ENCODE measurements at places on chromosomes 12 and 14.

DNA sequence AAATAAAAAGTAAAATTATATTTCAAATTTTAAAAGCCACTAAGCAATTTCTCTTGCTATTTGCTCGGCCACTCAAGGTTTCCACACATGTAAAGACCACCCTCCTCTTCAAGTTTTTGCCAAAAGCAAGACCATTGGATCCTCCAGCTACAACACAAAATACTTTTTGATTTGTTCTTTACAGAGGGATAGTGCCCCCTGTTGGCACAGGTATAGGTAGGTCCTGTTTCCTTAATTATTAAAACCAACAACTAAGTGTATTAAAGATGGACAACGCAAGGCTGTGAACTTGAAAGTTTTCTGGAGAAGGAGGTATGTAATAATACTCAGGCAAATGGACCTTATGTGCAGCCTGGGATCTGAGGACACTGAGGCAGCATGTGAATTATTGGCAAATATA, 23.8 kb downstream of the ATP6V1D start:
- no peak for DNase-seq

DNA sequence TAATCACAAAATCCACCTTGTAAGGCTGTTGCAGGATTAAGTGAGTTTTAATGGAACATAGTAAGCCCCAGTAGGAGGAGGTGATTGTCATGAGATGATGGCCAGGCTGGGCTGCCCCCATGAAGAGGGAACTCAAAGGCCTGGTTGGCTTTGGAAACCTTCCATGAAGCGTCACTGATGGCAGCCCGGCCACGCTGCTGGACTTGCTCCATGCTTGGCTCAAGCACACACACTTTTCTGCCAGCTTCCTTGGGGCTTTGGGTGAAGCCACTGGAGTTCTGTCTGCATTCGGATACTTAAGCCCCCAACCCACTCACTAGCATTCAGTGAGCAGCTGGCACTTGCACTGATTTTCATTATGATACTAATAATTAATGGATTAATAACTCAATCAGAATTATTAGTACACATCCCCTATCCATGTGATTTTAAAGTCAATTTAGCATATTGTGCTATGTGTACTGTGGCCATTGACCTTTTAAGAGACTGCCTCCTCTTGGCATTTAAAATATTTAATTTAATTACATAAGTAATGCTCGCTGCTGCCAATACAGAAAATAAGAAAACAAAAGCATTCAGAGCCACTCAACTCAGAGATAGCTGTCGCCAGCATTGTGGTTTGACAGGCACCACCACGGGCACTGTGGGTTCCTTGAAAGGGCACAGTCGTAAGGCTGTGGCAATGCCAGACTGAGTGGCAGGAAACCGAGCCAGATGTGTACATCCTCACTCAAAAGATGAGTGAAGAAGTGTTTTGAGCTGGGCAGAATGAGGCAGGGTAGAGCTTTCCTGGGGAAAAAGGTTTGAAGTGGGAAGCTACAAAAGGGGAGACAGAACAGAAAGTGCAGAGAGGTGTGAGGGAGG, 15.9 kb downstream of the KRT85 start:
- no peak for DNase-seq

- no peak for DNase-seq
Observed at GRCh38 chr14:54570631-54571415, 3.9 kb downstream of the SAMD4A start.

- DNase-seq, result no peak
Observed at GRCh38 chr14:91108941-91109611, 4.8 kb upstream of the DGLUCY start.

DNA sequence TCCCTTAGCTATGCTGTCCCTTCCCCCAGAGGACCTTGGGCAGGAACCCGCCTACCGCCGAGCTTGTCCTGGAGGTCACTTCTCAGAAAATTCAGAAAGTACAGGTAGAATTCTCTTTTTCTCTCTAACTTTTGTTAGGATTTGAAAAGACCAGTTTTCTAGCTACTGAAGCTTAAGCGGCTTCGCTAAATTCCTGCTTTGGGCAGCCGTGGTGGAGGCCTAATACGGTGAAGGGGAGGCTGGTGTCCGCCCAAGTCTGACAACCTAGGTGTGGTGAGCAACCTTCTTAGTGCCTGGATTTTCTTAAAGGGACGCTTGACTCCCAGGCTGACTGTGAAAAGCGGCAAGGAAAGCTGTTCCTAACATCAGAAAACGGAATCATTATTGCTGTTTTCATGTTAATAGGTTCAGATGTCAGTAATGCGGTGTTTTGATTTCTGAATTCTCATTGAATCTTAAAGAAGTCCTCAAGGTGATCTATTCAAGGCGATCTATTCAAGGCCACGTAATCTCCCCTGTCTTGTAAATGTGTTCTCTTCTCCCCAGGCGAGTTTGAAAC, 835 bp downstream of the FGD4 start:
- DNase-seq, result peak; percentile 76

DNA sequence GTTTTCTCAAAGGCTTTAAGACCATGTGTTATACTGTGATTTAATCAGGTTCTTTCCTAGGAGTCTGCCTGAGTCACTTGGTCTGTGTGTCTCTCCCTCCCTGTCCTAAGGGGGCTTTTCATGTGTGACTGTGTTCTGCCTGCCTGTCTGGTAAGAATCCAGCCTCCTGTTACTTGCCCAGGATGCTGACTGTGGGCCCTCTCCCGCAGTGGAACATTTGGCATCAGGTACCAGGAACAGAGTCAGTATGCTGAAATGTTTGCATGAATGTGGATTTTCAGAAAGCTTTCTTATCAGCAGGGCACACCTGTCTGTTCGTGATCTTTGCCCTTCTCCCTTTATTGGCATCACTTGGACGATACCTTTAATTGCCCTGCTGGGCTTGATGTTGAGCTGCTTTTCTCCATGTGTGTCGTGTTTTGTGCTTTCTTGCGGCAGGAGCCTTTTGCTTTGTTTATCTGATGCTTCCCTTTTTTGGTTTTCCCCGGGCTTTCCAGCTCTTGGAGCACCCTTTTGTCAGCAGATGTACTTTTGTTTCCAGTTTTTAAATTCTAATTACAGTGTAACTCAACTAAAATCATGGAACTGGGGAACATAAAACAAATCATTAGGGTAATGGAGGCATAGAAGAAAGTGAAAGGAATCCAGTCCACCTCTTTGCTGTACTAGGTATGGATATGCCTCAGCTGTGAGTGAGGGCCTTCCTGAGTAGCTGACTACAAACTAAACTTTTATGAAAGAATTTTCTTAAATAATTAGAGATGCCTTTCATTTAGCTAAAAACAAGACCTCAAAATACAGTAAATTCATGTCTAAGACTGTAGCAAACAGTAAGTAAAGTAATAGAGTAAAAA, 72.5 kb downstream of the TRAF3 start:
- DNase-seq, result no peak

GRCh38 chr12:32353540-32353939, 45.8 kb upstream of the FGD4 start:
- DNase-seq, result no peak

GRCh38 chr12:13036881-13037280, 7.3 kb upstream of the FAM234B start:
- no peak for DNase-seq

DNA sequence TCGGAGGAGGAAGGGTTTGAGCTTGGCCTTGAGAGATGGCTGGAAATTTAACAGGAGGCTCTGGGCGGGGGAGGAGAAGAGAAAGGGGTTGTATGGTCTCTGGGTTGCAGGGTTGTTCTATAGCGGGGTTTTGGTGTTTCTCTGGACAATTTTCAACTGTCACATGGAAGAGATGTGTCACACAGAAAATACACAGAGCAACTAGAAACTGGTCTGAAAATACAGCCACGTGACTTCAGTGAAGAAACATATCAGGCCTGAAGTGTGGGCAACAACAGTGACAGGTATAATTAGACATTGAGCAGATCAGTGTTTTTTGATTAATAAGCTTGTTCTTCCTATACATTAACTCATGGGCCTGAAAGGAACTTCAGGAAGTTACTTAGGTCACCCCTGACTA, 205.3 kb upstream of the HMGA2 start:
- DNase-seq, result no peak

DNA sequence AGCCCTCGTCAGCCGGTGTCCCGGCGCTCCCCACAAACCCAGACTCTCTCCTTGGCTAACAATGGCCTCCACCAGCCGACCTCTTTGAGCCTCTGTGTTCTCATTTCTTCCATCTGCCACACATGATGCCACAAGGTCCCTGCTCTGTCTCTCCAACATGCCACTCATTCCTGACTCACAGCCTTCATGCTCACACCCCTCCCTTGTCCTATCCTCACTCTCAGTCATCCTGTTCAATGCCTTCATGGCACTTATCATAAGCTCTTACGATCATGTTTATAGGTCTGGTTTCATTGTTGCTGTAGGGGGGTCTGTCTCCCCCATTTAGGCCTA, 9.6 kb upstream of the SERPINA11 start:
- peak; percentile 10 for DNase-seq

- DNase-seq, result no peak
Observed at GRCh38 chr12:131131077-131131807, 177.5 kb downstream of the ADGRD1 start.

DNA sequence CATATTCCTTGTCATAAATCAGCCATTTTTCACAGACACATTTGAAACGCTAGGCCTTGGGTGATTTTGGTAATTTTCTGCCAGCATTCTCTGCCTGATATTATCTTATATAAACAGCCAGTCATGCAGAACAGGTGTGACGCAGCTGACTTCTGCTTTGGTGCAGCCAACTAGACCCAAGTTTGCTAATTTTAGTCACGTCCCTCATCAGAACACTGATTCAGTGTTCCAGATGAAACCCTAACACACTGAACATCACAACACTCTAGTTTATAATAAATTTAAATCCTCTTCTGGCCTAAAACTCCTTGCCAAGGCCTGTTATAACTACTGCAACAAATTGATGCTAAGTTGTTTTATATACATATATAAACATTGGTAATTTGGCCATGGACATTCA, 386.1 kb downstream of the SEC23A start:
- DNase-seq, result no peak

GRCh38 chr12:75848431-75848925, 183.1 kb downstream of the PHLDA1 start:
- no peak for DNase-seq

- no peak for DNase-seq
Observed at GRCh38 chr12:49244176-49244575, 20.7 kb upstream of the TUBA1C start.

DNA sequence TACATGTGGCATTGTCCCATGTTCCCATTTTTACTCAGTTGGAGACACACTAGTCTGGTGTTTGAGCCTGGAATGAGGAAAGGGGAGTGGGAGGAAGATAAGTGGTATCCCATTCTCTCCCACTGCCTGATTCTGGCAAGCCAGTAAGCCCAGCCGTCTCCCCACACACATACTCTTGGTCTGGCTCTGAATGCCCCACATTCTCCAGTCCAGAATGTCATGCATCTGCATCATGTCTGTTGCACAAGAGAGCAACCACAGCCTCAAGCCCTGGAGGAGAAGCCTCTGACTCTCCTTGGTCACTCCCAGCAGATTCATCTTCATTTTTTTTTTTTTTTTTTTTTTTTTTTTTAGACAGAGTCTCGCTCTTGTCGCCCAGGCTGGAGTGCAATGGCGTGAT, 48.0 kb downstream of the DRAM1 start:
- DNase-seq, result no peak

- DNase-seq, result no peak
Observed at GRCh38 chr12:89574736-89575208, 48.9 kb upstream of the POC1B start.

- DNase-seq, result no peak
Observed at GRCh38 chr14:80477388-80478160, 266.3 kb upstream of the DIO2 start.

GRCh38 chr14:74856366-74856765, 19.6 kb downstream of the PROX2 start:
- no peak for DNase-seq

- DNase-seq, result no peak
Observed at GRCh38 chr12:102342281-102343006, 137.9 kb downstream of the IGF1 start.

GRCh38 chr12:32705783-32706182, 26.7 kb downstream of the DNM1L start:
- no peak for DNase-seq

DNA sequence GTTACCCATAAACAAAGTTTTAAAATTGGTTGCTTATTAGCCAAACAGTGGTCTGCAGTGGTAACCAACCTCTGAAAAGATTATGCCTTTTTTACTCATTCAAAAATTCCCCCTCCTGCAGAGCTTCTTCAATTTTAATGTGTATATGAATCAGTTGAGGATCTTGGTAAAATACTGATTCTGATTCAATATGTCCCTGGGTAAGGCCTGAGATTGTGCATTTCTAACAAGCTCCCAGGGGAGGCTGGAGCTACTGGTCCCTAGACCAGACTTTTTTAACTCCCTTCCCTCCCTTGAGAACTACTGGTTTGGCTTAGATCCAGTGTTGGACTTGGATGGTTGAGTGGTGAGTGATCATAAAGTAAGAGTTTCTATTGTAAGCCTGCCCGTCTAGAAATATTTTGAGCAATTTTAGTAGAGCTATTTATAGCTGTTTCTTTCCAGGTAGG, 90.2 kb downstream of the FUT8 start:
- DNase-seq, result no peak

- DNase-seq, result peak; percentile 56
Observed at GRCh38 chr12:26122681-26123481, 2.0 kb downstream of the BHLHE41 start.

DNA sequence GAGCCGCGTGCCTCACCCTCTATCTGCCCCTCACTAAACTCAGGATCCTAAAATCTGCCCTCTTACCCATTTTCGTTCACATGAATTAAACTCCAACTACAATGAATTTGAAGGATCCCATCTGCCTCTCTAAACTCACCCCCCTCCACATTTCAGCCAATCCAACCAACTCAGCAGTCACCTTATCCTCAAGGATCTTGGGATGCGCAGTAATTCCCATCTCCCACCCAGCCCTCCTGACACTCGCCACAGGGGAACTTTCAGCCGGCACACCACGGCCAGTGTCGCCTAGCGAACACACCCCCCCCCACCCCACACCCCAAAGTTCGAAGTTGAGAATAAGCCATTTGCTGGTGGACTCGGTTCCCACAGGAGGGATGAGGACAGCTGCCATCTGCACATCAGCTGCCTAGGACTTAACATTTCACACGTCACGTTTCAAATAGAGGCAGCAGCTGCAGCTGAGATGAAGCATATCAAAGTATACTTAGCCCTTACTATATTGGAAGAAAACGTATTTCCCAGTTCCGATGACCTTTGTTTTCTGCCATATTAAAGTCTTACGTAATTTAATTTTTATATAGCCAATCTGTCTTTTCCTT, 8.7 kb upstream of the SELPLG start:
- DNase-seq, result no peak

- DNase-seq, result no peak
Observed at GRCh38 chr12:56336361-56337167, 2.1 kb upstream of the IL23A start.

DNA sequence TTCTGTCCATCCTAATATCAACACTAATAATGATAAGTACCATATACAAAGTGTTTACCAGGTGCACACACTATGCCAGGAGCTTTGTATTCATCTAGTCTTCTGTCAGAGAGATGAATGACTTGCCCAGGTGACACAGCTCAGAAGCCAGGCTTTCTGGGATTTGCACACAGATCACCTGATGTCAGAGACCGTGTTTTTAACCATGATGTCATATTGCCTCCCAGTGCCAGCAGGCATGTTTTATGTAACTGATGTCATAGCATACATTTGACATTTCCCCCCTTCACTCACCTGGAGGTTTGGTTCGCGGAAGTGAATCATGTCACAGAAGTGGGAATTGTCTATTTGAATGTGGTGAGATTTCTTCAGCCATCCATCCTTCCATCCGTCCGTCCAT, 5.7 kb downstream of the WSCD2 start:
- DNase-seq, result no peak

Measured in H9 (cell line).